ENCODE measurements at places on chromosomes 3 and 15. TPM values are rescaled to one million over a fixed set of nuclear protein-coding genes. Genes with fewer than 3 reads are reported as not detected.
A peak's percentile ranks its signal among the peaks of the same experiment; 100 is the strongest.

GRCh38 chr3:26012241-26012745 lies 222.4 kb downstream of the OXSM start:
- no peaks in the 10 kb centered on the region for H3K27me3 ChIP-seq
- no peak overlapping the region for H3K4me3 ChIP-seq
- no peak overlapping the region for H3K27ac ChIP-seq
- H3K4me1 ChIP-seq: no peaks in the 10 kb centered on the region
- no peaks in the 10 kb centered on the region for H3K36me3 ChIP-seq

DNA sequence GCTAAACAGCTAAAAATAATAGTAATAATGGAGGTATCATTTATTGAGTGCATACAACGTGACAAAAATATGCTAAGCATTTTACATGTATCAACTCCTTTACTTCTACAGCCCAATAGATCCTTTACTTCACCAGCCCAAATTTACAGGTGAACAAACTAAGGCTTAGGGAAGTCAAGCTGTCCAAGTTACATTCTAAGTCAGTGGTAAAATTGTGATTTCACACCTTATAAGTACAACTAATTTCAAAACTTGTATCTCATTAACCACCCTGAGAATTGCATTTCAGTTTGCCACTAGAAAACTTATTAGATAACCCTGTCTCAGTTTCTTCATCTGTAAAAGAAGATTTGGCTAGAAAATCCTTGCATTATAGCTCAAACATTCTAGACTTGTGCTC lies 10.7 kb downstream of the SLC33A1 start:
- no peak for DNase-seq
- no peaks in the 10 kb centered on the region for H3K36me3 ChIP-seq
- H3K27me3 ChIP-seq: no peaks in the 10 kb centered on the region
- H3K4me3 ChIP-seq: no peak overlapping the region

DNA sequence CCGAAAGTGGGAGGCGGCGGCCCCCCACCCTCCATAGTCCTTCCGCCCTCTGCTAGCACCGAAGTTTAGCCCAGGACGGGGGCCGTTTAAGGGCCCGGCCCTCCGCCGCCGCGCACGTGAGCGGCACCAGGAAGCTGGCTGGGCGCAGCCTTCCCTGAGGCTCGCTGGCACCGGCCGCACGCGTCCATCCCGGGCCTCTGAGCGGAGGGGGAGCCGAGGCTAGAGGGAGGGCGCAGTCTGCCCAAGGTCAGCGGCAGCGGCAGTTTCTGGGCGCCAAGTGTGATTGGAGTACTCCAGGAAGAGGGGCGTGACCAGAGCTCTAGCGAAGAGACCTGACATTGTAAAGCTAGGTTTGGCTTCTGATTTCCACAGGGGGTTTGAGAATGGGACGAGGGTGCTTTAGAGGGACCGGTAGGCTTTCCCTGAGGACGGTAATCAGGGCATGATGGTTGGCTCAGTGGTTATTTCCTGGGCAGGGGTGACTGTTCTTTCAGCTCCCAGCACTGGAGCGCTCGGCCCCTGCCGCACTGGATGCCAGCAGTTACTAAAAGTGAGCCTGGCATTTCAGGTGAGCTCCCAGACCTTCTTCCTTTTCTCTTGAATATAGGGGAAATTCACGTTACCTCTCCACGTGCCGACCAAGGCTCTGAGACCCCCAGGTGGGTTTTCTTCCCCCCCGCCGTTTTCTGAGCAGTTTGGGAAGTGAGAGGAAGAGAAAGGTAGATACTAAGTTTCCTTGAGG lies 853 bp downstream of the TEX264 start:
- peak overlapping the region; percentile 73 for H3K27ac ChIP-seq
- peak overlapping the region; percentile 82 for H3K4me3 ChIP-seq
- peak; percentile 90 for DNase-seq
- no peaks in the 10 kb centered on the region for H3K4me1 ChIP-seq
- H3K36me3 ChIP-seq: no peaks in the 10 kb centered on the region

- no peak overlapping the region for H3K27ac ChIP-seq
- H3K27me3 ChIP-seq: no peaks in the 10 kb centered on the region
- no peak overlapping the region for H3K4me3 ChIP-seq
- H3K36me3 ChIP-seq: no peaks in the 10 kb centered on the region
- DNase-seq: no peak
- no peaks in the 10 kb centered on the region for H3K4me1 ChIP-seq
These were observed 139.2 kb downstream of the RBMS3 start for GRCh38 chr3:29420106-29420505.

COL8A1 gene
- total RNA-seq: 514 TPM

LRTM1 gene
- not detected for total RNA-seq

CFAP44 gene
- 6.7 TPM for total RNA-seq

TERB2 gene
- total RNA-seq: not detected
